ENCODE measurements at places on chromosomes 11 and 22.

- DNase-seq = no peak
Measured at GRCh38 chr22:39988386-39989114, 6.2 kb upstream of the FAM83F start.

DNA sequence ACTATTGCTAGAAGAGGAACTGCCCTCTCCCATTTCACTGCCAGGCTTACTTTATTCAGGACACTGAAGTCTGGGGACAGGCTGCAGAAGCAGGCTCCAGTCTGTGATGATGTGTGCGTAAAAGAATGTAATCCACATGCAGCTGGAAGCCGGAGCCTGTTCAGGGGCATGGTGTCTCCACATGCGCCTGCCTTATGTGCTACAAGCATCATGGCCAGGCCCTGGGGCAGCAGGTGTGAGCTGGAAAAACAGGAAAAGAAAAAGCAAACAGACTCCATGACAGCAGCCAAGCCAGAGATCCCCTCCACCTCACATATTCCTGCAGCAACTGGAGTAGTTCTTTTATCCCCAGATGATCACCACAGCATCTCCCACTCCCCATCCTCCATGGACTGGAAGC is 33.4 kb downstream of the ARFGAP2 start:
- no peak for DNase-seq

DNA sequence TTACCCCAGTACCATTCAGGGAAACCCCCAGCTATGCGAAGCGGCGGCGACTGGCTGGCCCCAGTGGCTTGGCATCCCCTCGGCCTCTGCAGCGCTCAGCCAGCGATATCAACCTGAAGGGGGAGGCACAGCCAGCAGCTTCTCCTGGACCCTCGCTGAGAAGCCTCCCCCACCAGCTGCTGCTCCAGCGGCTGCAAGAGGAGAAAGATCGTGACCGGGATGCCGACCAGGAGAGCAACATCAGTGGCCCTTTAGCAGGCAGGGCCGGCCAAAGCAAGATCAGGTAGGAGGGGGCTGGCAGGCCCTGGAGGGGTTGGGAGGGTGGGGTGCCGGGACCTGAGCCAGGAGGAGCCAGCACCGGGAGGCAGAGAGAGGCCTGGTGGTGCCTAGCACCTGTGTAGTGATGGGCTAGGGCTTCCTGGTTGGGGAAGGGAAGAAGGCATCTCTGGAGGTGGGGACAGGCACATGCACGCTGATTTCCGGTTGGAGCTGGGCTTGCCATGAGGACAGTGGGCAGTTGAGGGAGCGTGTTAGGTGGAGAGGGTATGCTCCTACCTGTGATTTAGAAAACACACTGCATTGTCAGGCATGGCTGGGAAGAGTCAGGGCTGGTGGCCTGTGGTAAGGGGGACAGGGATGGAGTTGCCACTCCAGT is 22.3 kb downstream of the SHANK3 start:
- DNase-seq = no peak

GRCh38 chr11:64969209-64969608 is 2.7 kb downstream of the MAJIN start:
- no peak for DNase-seq

DNA sequence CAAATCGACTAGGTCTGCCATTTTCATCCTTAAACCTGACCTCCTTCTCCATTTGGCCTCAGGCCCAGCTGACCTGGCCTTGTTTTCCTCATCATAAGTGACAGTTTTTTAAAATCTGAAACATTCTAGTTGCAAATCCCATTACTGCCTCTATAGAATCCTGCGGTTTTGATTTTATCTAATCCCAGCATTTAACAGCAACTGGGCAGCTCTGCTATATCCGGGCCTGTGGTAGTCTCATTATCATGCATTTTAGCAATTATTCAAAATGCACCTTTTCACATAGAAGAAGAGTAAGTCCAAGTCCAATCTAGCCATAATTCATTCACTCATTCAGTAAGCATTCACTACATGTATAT is 28.6 kb upstream of the BIRC3 start:
- no peak for DNase-seq

DNA sequence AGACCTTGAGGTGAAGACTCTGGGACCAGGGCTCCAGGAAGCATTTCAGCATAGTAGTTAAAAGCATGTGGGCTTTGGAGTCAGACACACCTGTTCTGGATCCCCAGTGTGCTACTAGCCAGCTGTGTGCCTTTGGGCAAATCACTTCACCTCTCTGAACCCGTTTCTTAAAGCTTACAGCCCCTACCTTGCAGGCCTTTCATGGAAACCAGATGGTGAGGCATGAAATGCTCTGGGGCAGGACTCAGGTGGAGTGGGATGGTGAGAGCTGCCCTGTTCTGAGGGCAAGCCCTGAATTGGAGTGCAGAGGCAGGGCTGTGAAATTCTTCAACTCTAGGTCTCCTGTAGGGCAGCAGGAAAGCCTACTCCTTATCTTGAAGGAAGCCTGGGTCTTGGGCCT is 10.5 kb downstream of the UCP2 start:
- DNase-seq = no peak

- peak; percentile 10 for DNase-seq
Measured at GRCh38 chr11:110463153-110463552, 33.4 kb downstream of the FDX1 start.

GRCh38 chr11:3043315-3043871 is 13.8 kb downstream of the CARS1 start:
- no peak for DNase-seq

- no peak for DNase-seq
Measured at GRCh38 chr11:118042796-118043195, 34.1 kb upstream of the TMPRSS4 start.

Data from pulmonary artery endothelial cell (primary cell).